CD4-positive, CD25-positive, alpha-beta regulatory T cell (primary cell): ENCODE measurements at places on chromosomes 5 and 9. TPM values are rescaled to one million over a fixed set of nuclear protein-coding genes. Genes with fewer than 3 reads are reported as not detected.

The CER1 gene
- total RNA-seq: not detected

The GFPT2 gene
- not detected for total RNA-seq

The SLC1A1 gene
- 0.76 TPM for total RNA-seq

The TXNDC8 gene
- not detected for total RNA-seq

GRCh38 chr5:82397741-82398320 lies 119.7 kb upstream of the RPS23 start:
- H3K4me1 ChIP-seq: no peaks in the 10 kb centered on the region
- no peak for DNase-seq
- no peaks in the 10 kb centered on the region for H3K36me3 ChIP-seq
- no peak overlapping the region for H3K27ac ChIP-seq
- no peak overlapping the region for H3K4me3 ChIP-seq
- no peaks in the 10 kb centered on the region for H3K27me3 ChIP-seq

DNA sequence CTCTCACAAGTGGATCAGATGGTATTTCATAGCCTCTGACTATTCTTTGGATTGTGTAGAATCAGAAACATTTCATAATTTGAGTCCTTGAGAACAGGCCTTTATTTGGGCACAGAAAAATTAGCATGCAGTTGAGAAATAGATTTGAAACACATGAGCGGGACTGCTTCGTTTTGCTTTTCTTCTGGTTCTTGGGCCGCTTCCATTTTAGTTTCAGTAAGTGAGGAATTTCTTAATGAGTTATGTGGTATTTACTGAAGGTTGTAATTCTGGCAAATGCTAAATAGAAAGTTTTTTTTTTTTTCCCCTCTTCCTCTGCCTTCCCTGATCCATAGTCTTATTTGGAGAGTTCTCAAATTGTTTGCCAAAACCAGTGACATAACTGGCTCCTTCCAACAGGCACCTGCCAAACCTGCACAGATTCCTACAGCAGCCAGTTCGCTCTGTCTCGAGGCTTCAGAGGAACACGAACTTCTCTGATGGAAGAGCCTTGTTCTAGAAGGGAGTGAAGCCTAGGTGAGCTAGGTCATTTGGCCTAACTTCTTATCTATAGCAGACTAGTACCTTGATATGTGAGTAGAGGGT lies 71.2 kb upstream of the SLC28A3 start:
- no peaks in the 10 kb centered on the region for H3K4me1 ChIP-seq
- no peak overlapping the region for H3K4me3 ChIP-seq
- no peaks in the 10 kb centered on the region for H3K36me3 ChIP-seq
- H3K27ac ChIP-seq: no peak overlapping the region

DNA sequence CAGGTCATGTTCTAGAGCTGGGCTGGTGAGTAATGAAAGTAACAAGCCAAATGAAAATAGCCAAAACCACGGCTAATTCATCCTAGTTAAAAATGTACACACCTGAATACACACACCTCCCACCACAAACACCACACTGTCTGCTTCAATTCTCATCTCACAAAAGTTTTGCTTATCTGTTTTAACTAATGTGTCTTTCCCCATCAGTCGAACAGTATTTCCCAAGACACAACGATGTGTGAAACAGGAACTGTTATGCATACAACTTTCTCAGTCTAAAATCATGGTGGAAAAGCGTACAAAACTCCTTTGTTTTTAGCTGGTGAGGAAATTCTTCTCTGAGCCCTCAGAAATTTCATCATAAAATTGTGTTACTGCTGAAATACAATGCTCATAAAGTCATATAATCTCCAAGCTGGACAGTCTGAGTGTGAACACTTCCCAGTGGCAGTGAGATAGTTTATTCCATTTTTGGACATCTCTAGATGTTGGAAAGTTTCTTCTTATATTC lies 242.4 kb downstream of the EFNA5 start:
- H3K27me3 ChIP-seq: no peaks in the 10 kb centered on the region
- H3K4me1 ChIP-seq: no peaks in the 10 kb centered on the region
- DNase-seq: no peak
- H3K4me3 ChIP-seq: no peak overlapping the region
- H3K27ac ChIP-seq: no peak overlapping the region

- DNase-seq: no peak
- H3K4me1 ChIP-seq: no peaks in the 10 kb centered on the region
- no peak overlapping the region for H3K27ac ChIP-seq
- H3K4me3 ChIP-seq: no peak overlapping the region
- no peaks in the 10 kb centered on the region for H3K36me3 ChIP-seq
These were observed 83.9 kb upstream of the WWC1 start for GRCh38 chr5:168207450-168208029.

GRCh38 chr5:168426007-168426863 lies 60.0 kb upstream of the RARS1 start:
- H3K36me3 ChIP-seq: no peaks in the 10 kb centered on the region
- no peak for DNase-seq
- no peaks in the 10 kb centered on the region for H3K4me1 ChIP-seq
- H3K27ac ChIP-seq: no peak overlapping the region

- no peak overlapping the region for H3K4me3 ChIP-seq
- no peaks in the 10 kb centered on the region for H3K36me3 ChIP-seq
- H3K27ac ChIP-seq: no peak overlapping the region
- no peaks in the 10 kb centered on the region for H3K4me1 ChIP-seq
These were observed 78.5 kb downstream of the ZNF366 start for GRCh38 chr5:72428669-72429068.
